GDM1 (cell line): ENCODE measurements at places on chromosomes 12 and 14.
A peak's percentile ranks its signal among the peaks of the same experiment; 100 is the strongest.

- DNase-seq: no peak
These were observed 76.6 kb downstream of the PAX9 start for GRCh38 chr14:36738269-36738668.

- DNase-seq: no peak
These were observed 80.9 kb downstream of the TESC start for GRCh38 chr12:117018276-117018675.

- DNase-seq: peak; percentile 92
These were observed 53.6 kb downstream of the ARL6IP4 start for GRCh38 chr12:123034022-123034541.

DNA sequence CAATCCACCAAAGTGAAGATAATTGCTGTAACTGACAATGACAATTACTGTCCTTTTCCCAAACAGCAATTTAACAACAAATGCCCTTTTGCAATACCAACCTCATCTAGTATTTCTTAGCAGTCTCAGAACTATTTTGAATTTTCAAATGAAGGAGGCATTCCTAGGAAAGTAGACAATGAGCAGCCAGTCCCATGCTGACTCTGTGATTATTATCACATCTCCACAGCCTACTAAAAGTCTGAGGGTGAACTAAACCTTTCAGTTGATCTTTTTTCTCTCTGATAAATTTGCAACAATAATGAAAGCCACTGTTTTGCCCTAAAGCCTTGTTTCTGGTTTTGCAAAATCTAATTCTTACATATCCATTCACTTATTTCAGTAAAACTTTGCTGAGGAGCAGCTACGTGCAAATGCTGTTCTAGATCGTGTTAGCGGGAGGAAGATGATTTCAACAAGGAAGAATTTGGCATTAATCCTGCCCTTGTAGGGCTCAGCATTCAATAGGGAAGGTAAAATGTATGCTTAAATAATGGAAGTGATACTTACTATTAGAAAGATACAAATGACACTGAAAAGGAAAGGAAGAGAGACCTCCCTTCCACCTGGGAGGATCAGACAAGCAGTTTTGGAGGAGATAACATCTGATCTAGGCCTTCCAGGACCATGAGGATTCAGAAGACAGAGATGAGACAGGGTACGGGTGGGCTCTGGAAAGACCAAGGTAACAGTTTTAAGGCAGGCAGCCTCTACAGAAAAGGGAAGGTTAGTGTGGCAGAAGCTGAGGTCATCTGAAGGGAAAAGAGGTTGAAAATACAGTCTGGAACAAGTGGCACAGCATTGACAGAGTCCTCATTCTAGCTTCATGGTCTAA lies 47.4 kb downstream of the SLC38A1 start:
- no peak for DNase-seq

- peak; percentile 62 for DNase-seq
These were observed 319 bp downstream of the GALNT6 start for GRCh38 chr12:51390891-51391282.

GRCh38 chr12:88854260-88854659 lies 274.0 kb upstream of the KITLG start:
- no peak for DNase-seq
